Right renal pelvis (tissue), 4 donors: ENCODE measurements at places on chromosomes 12 and 14. TPM values are rescaled to one million over a fixed set of nuclear protein-coding genes. Genes with fewer than 3 reads are reported as not detected.

DNA sequence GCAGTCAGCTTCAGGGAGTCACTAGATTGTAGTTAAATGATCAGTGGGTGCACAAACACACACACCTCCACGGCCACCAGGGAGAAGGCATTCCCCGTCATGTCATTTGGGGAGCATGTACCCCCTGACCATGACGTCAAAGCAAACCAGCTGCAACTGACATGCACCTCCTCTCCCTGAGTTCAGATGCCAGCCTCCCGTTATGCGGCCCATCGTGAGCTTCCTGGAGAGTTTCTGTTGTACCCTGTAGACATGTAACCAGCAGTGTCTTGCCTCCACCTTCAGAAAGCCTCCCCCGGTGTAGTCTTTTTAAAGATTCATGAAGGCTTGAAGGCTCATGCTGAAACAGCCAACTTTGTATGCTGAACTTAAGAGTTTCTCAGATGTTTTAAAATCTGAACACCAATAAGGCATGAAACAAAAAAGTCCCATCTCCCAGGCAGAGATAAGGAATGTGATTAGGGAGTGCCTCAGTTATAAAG lies 54.8 kb downstream of the FNTB start:
- no peak for DNase-seq

- DNase-seq = no peak
Observed at GRCh38 chr14:71267007-71267513, 359.8 kb downstream of the PCNX1 start.

GRCh38 chr12:18320036-18320617 lies 58.8 kb downstream of the PIK3C2G start:
- no peak for DNase-seq

Gene G2E3
- 33.0 TPM for polyA plus RNA-seq

Gene ALKBH1
- polyA plus RNA-seq = 16.1 TPM

Gene CCDC60
- polyA plus RNA-seq = 0.20 TPM
